ENCODE measurements at places on chromosomes 4 and X.

DNA sequence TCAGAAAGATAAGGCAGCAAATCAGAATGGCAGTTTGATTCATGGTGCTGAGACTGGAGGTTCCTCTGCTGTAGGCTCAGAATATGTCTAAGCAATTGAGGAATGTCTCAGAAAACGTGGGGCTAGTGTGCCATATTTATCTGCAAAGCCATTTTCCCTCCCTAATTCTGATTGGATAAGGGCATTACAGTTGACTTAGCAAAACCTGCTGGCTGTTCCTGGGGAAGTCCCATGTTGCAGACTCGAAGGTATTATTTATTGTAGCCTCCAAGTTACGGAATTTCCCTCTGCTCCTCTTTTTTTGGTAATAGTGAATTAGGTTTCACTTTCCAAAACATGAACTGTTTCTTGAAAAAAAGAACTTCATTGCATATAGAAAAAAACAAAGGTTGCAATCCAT is at the start of gene CXCL10:
Gene CXCL10, minus strand, starts transcription at position 109 of the 400 bp plus-strand sequence. Its CDS starts 66 bp downstream, at position 43.
- DNase-seq: no peak

GRCh38 chr4:42088386-42088785 is 64.1 kb downstream of the BEND4 start:
- no peak for DNase-seq

- DNase-seq: no peak
Measured at GRCh38 chr4:136078976-136079375, 1453.3 kb downstream of the PCDH18 start.

DNA sequence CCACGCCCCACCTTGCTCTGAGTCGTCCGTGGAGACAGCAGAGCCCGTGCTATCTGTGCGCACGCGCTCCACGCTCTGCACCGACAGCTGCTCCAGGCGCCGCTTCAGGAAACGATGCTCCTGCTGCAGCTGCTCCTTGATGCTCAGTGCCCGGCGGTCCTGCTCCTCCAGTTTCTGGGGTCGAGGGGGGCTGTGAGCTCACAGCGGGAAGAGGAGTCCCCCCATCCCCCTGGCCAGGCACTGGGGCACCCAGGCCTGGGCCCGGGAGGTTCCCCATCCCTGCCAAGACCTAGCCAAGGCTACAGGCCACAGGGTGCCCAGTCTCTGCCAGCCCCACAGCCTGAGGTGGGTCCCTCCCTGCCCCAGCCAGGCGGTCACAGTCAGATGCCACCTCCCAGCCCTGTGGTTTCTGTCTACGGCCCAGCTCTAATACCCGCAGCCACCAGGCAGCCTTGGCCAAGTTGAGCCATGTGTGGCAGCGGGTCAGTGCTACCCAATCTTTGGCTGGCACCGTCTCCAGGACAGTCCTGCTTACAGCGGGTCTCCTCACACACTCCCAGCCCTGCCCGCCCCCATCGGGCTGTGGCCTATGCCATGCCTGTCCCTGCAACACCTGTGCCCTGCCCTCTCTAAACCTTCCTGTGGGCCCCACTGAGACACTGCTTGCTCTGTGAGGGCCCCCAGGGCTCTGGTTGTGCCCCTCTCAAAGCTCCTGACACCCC is 9.3 kb upstream of the HAUS3 start:
- no peak for DNase-seq

DNA sequence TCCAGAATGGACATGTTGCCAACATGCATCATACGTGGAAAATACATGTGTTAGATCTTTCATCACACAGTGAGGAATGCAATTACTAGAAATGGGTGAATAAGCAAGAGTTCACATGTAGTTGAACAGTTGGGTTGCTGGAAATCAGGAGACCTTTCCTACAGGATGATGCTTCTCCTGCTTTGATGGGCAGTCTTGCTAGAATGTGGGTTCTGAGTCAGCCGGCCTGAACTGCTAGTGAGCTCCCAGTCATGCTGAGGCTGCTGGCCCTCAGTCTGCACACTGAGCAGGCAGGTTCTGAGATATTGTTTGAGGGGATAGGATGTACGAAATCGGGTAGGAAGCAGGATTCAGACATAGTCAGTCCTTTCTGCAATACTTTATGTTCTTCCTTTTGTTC is 20.2 kb downstream of the MSL3 start:
- DNase-seq: no peak

- no peak for DNase-seq
Measured at GRCh38 chrX:31832263-31832662, 760.4 kb upstream of the FTHL17 start.

- DNase-seq: no peak
Measured at GRCh38 chrX:38087594-38087993, 81.2 kb downstream of the SYTL5 start.

GRCh38 chr4:54090804-54091623 is 8.9 kb upstream of the GSX2 start:
- DNase-seq: peak; percentile 10

DNA sequence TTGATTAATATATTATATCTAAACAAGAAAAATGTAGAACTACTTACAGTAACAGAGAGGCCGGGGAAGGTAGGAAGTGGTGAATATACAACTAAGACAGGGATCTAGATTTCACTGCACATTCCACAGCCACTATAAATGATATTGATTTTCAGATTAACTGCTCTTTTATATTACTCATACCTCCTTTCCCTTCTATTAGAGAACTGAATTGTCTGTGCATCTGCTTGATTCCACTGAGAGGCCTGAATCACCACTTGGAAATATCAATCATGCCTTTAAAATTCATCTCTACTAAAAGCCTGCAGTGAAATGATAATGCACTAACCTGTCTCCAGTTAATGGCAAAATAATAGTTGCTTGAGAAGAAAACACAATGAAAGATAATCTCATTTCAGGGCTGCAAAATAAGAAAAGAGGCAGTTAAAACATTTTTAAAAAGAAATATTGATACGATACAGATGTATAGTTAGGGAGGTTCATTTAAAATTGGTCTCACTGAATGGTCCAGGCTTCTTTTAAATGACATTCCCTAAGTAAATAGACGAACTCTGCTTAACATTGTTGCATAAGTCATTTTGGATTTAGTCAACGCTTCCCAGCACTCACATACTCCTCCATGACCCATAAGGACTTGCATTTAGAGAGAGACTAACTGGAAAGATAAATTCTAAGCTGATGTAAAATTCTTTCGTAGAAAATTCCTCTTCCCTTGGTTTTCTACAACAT is 3.8 kb downstream of the ANTXR2 start:
- no peak for DNase-seq

GRCh38 chr4:81635739-81636138 is 164.0 kb upstream of the RASGEF1B start:
- DNase-seq: peak; percentile 35

DNA sequence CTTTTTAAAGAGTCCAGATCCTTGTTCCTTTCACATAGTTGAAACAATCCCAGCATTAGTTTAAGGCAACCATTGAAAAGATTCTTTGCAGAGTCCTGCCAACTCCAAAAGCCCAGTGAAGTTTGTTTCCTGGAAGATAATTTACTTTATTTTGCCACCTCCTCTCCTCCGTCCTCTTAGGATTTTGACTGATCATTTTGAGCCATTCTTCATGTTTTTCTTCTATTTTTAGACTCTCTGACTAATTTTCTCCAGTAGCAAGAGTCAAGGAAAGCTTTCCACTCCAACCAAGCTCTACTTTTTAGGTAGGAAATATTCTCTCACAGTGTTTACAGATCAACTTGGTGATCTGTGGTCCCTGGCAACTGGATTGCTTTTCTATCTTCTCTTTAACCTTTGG is 10.3 kb downstream of the NCBP2L start:
- no peak for DNase-seq

DNA sequence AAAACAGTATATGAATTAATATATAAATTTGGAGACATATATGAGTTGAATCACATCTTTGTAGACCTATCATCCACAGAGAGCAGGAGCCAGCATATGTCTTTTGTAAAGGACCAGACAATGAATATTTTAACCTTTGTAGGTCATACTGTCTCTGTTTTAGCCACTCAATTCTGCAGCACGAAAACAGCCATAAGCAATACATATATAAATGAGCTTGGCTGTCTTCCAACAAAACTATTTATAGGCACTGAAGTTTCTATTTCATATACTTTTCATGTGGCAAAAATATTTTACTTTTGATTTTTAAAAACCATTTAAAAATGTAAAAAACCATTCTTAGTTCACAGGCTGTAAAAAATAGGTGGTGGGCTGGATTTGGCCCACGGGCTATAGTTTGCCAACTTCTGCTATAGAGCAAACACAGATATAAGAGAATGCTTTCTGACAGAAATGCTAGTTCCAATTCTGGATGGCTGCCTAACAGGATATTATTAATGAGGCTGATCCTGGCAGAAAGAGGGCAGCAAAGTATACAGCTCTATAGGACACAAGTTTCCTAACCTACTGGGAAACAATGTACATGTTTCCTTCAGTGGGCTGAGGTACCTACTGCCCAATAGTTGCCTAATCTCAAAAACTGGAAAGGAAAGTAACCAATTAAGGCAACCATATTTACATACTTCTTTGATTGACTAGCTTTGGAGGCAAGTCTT is 58.1 kb upstream of the UCP1 start:
- DNase-seq: no peak

- DNase-seq: no peak
Measured at GRCh38 chr4:112840061-112840460, 203.1 kb downstream of the LARP7 start.

DNA sequence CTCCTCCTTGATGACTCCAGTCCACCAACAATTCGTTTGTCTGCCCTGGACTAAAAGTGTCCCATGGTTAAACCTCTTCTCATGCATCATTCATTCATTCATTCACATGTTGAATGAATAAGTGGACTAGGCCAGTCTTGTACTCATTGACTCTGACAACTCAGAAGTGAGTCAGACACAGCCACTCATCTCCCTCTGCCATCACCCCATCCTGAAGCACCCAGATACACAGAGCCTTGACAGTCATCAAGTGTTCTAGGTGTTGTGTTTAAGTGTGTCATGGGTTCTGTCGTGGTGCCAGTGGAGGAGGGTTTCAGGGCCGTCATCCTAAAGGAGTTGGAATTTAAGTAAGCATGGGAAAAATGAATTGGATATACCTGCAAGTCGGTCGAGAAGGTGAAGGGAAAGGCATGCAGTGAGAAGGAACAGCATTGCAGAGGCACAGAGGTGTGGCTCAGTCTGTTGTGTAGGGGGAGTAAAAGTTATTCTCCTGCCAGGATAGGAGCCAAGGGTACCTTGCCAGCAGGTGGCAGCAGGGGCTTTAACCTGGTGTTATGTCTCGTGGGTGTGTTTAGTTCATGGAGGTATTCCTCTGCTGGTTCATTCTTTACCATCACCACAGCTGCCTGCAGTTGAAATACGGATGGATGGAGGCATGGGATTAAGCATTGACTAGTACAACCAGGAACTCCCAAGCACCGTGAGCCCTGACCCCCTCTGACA is 18.3 kb downstream of the MAGED2 start:
- no peak for DNase-seq

GRCh38 chrX:50333308-50333707 is 128.7 kb downstream of the CCNB3 start:
- no peak for DNase-seq

- no peak for DNase-seq
Measured at GRCh38 chrX:69262036-69262936, 97.0 kb upstream of the PJA1 start.

- peak; percentile 21 for DNase-seq
Measured at GRCh38 chrX:70033348-70034051, 16.2 kb downstream of the AWAT2 start.

DNA sequence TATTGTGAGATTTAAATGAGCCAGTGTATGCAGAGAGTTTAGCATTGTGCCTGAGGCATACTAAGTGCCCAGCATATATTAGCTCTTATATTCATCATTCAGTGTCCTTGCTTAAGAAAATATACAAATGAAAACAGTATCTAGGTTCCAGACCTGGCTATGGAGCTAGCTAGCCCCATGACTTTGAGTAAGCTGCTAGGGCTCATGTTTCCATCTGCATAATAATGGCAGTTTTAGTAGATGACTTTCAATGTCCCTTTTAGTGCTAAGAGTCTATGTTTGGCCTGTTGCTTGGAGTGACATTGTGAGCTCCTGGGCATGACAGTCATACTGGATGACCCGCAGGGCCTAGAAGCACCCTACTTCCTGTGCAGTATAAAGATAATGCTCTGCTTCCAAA is 435.3 kb downstream of the ZIC3 start:
- no peak for DNase-seq

Data from NCI-H1436 (cell line).